AG08395 (cell line): ENCODE measurements at places on chromosomes 3 and 15.

DNA sequence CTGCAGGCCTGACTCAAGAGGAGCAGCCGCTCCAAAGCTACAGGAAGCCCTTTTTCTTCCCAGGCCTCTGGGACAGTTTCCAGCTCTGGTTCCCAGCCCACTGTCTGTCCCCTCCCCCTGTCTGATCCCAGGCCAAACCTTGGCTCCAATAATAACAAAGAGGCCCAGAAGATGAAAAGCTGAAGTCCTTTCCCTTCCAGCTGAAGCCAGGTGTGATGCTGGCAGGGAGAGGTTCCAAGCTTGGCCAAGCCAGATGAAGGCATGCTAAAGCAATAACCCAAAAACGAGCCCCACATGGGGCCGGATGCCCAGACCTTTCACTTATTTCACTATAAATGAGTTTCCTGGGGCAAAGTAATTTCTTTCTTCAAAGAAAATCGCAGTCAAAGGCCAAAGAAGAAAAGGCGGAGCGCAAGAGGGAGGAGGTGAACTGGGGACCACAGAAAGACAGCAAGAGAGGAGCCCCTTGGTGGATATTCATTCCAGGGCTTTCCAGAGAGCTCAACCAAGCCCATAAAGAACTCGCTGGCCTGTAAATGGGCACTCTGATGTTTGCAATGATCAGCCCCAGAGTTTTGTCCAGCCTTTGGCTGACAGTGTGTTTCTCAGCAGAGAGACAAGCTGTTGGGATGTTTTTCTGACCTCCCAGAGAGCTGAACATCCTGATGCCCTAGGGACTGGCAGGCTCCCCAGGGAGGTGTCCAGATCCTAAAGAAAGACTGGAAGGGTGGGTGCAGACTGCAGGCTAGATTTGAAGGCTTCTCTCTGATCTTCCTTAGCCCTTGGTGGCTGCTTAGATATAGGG is 157.6 kb downstream of the UACA start:
- peak; percentile 52 for DNase-seq

DNA sequence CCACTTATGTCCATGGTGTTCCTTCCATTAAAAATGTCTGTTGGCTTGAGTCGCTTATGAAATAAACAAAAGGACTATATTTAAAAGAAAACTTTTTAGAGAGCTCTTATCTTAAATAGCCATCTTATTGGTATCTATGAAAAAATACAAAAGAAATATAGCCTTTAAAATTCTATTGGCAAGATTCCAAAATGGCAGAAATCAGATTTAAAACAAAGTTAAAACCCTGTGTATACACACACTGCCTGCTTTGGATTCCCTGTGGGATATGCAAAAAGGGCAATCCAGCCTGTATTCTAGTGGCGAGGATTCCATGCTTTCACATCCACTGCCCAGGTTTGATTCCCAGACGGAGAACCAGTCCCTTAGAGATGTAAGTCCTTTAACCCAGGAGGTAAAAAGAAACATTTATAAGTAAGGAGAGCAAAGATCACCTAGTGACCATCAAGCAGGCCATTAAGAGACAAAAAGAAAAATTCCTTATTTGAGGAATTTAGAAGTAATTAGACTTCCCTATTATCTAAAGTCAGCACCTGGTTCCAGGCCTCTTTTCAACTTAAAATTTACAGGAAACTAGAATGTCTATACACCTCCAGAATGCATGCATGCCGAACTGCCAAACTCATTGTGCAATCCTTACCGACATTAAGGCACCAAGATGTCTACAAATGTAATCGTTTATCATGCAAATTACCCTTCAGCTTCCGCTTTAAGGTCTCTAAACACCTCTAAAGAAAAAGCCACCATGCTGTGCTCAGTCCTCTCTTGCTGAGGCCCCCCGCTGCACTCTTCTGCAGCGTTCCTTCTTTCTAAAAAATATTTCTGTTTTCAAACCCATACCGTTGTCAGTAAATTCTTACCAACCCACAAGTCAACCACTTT is 69.6 kb upstream of the STRIT1 start:
- no peak for DNase-seq

- DNase-seq = no peak
These were observed 7.2 kb downstream of the GHRL start for GRCh38 chr3:10285272-10286132.

- DNase-seq = peak; percentile 39
These were observed 54.0 kb downstream of the TIPARP start for GRCh38 chr3:156728267-156728985.

DNA sequence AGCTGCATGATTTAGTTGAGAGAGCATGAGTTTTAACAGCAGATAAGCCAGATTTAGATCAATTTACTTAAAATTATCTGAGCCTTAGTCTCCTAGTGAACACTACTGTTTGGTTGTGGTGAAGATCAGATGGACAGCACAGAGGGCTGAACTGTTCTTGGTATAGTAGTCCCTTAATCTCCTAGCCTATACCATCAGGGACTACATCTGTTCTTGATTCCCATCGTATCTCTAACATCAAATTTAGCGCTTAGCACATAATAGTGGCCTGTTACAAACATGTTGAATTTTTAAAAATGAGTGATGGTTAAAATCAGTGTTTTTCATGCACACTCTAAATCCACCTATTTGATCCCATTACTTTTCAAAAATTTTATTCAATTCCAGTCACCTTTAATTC is 507.7 kb downstream of the GRM7 start:
- no peak for DNase-seq

DNA sequence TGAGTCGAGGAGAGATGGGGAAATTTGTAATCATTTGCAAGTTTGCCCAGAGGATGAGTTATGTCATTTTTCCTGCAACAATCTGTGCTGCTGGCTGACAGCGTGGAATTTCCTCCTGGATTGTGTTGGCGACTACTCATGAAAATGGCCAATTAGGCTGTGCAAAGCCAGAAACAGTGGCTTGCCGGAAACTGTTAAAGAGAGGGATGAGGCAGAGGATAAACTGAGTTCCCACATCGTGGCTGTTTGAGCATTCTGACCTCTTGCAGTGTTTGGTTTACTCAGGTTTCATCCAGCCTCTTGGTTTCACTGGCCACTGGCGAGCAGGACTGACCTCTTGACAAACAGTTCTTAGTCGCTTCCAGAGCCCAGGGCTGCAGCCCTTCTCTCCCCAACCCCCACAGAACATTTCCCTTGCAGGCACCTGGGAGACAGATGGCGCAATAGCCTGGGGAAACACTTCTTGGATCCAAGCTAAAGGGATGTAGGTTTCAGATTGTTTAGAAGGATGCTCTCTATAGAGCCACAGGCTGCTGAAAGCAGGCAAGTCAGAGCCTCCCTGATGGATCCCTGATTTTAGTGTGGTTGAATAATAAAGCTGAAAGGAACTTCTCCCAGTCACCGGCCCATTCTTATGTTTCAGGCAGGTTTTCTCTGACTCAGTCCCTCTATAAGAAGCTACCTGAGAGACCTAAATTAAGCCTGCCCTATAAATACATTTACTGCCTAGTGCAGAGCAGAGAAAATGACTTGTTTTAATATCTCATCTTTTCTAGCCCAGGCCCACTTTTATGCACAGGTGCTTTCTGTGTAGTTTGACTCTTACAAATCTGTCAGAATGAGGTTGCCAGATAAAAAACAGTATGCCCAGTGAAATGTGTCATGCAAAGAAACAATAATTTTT is 92.8 kb upstream of the UBE2E1 start:
- DNase-seq = peak; percentile 78

DNA sequence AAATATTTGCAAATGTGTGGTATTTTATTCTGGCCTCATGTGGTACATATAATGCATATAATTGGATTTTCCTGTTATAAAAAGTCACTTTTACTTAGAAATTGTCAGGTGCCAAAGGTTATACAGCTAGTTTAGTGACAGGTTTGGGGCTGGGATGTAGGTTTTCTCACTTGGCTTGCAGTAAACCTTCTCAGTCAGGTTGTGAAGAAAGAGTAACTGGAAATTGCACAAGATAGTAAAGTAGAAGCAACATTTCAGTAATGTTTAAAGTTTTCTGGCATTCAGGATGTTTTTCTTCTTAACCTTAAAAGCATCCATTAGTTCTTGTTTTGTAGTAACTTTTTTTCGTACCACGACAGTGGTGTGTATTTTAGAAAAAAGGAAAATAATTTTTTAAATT is 53.9 kb downstream of the MEF2A start:
- DNase-seq = peak; percentile 6
